ENCODE measurements at places on chromosomes 16 and 17.

GRCh38 chr16:30777591-30778297, 9.3 kb downstream of the ZNF629 start:
- DNase-seq, result no peak

DNA sequence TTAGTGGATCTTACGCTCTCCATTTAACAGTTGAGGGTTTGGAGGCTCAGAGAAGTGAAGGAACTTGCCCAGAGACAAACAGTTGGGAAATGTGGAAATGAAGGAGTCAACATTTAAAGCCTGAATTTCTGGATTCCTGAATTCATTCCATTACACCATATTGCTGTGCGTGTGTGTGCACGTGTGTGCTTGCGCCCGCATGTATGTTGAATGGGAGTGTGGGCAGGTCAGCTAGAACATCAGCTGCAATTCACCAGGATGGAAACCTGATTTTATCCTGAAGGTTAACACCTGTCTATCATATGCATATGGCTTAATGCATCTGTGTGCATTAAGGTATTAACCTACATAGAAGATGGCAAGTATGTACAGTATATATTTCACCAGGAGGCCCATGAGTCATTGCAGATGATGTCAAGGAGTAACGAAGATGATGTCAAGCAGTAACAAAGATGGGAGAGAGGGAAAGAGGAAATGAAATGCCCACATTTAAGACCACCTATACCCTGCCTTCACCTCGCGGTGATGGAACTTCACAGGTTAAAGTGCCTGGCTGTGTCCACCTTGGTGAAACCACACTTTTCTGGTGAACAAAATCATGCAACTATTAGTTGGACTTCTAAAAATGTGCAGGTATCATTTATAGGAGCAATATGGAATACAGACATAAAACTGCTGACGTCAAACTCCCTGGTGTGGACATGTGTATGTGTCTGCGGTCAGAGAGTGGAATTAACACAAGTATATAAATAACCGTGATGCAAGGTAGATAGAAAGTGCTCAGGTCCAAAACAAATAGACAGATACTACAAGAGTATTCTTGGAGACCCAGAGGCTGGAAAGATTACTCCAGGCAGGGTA, 832 bp upstream of the ADAP2 start:
- no peak for DNase-seq

DNA sequence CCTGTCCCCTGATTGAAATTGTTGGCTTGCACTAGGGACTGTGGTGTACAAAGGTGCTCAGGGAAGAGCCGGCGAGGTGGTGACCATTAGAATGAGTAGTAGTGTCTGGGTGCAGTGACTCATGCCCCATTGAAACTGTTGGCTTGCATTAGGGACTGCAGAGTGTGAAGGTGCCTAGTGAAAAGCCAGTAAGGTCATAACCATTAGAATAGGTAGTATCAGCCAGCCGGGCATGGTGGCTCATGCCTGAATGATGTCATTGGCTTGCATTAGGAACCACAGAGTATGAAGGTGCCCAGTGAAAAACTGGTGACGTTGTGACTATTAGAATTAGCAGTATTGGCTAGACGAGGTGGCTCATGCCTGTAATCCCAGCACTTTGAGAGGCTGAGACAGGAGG, 78.9 kb downstream of the ABCC6 start:
- DNase-seq, result no peak

GRCh38 chr16:78552716-78553115, 453.3 kb downstream of the WWOX start:
- DNase-seq, result no peak

- DNase-seq, result no peak
Measured at GRCh38 chr16:1018447-1019198, 37.1 kb downstream of the SOX8 start.

- DNase-seq, result no peak
Measured at GRCh38 chr16:46900455-46901235, 16.5 kb downstream of the GPT2 start.

- DNase-seq, result peak; percentile 4
Measured at GRCh38 chr17:40678902-40679522, 14.0 kb upstream of the KRT222 start.

DNA sequence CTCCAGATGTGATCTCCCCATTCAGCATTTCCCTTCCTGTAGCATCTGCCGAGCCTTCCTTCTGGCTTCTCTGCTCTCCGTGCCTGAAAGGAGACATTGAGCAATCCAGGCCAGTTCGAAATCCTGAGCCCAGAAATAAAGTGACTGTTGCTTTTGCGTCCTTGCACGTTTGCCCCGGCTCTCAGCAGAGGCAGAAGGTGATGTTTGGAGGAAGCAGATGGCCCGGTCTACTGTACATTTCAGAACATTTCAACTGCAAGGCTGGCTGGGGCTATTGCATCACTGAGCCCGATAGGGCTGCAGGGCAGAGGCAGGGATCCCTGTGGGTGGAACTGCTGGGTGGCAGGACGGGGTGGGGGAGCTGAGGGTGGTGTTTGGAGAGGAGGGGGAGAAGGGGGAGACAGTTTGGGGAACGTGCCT, 29.4 kb downstream of the IRF8 start:
- DNase-seq, result peak; percentile 97

- no peak for DNase-seq
Measured at GRCh38 chr16:78957317-78958100, 643.0 kb downstream of the MAF start.

DNA sequence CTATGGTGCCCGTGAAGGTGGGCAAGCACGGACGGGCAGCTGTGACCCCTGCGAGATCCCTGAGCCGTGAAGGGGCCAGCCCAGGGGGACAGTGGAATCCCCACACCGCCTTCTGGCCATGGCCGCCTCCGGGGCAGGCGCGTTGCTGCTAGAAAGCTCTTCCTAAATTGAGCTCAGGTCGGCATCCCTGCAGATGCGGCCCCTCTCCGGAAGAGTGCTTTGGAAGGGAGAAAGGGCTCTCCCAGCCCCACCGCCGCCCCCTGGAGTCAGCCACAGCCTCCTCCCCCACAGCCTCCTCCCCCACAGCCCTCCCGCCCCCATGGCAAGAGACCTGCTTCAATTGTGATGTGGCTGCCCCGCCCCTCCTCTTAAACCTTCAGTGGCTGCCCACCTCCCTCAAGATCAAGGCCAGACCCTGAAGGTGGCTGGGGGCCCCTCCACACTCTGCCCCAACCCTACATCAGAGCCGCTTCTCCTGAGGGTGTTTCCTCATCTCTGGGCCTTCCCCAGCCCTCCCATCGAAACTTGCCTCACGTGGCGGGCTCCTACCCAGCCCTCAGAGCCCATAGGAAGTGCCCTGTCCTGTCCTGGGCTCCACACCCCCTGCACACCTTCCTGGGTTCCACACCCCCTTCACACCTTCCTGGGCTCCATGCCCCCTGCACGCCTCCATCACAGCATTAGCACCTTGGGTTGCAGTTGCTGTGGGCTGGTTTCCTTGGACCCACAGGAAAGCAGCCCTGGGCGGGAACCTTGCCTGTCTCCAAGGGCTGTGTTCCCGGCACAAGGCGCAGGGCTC, 5.5 kb upstream of the CBFA2T3 start:
- peak; percentile 90 for DNase-seq

GRCh38 chr16:813204-813915, 12.8 kb upstream of the GNG13 start:
- DNase-seq, result no peak

- DNase-seq, result peak; percentile 60
Measured at GRCh38 chr16:14309001-14309886, 238.1 kb downstream of the MRTFB start.

GRCh38 chr16:31712064-31712540, 161.5 kb upstream of the ZNF267 start:
- DNase-seq, result no peak

DNA sequence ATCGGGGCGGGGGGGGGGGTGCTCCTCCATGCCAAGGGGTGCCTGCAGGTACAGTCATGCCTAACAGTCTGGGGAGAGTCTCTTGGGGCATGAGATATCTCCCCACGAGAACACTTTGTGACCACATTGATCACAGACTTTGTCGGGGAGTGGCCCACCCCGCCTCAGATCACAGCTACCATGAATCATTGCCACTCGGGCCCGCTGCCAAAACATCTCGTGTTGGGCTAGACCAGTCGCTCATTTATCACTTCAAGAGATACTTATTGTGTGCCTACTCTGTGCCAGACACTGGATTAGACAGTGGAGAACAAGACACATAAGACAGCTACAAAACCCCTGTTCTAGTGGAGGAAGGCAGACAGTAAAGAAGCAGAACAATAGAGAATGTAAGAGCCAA, 72.6 kb downstream of the CLEC16A start:
- DNase-seq, result no peak

- DNase-seq, result no peak
Measured at GRCh38 chr17:44004077-44004760, at the start of gene NAGS. Gene NAGS (plus strand): TSS chr17:44004622. CDS start chr17:44004664, 42 bp downstream.

DNA sequence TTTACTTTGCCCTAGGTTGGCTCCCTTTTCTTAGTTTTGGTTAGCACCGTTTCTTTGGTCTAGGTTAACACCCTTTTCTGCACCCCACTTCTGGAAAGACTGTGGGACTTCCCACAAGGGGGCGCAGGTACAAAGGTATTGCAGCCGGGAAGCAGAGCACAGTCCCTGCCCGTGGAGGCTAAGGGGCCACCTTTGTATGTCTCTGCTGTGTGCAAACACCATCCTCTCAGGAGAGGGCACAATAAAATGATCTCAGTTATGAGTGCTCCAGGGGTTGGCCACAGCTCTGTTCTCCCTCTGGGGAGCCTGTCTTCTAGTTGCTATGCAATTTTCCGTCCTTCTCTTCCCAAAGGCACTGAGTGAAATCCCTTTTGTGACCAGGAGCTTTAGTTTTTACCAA, 28.4 kb upstream of the TMC5 start:
- peak; percentile 56 for DNase-seq

DNA sequence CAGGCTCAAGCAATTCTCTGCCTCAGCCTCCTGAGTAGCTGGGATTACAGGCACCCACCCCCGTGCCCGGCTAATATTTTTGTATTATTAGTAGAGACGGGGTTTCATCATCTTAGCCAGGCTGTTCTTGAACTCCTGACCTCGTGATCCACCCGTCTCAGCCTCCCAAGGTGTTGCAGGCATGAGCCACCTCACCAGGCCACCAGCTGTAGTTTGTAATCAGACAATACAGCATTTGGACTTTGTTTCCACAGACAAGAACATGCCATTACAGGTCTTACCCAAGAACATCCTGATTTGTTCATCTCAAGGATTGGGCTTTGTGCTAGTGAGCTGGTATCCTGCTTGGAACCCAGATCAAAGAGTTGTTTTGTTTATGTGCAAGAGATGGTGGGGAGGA, 30.1 kb downstream of the C17orf100 start:
- DNase-seq, result no peak

GRCh38 chr17:7214300-7215135, 5.1 kb downstream of the DLG4 start:
- peak; percentile 96 for DNase-seq

DNA sequence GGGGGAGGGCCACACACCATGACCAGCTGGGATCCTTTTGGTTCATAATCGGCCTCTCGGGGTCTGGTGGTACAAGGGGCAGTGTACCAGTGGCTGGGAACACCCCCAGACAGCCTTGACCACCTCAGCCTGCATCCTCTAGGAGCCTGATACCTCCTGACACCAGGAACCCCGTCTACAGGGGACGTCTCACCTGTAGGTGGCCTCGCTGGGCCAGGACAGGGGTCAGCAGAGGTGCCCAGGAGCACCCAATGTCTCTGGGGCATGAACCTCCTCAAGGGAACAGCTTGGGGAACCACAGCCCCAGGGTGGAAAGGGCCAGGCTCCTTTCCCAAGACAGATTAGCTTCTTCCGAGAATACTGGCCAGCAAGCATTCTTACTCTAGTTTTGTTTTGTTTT, 2.5 kb upstream of the METRNL start:
- no peak for DNase-seq

DNA sequence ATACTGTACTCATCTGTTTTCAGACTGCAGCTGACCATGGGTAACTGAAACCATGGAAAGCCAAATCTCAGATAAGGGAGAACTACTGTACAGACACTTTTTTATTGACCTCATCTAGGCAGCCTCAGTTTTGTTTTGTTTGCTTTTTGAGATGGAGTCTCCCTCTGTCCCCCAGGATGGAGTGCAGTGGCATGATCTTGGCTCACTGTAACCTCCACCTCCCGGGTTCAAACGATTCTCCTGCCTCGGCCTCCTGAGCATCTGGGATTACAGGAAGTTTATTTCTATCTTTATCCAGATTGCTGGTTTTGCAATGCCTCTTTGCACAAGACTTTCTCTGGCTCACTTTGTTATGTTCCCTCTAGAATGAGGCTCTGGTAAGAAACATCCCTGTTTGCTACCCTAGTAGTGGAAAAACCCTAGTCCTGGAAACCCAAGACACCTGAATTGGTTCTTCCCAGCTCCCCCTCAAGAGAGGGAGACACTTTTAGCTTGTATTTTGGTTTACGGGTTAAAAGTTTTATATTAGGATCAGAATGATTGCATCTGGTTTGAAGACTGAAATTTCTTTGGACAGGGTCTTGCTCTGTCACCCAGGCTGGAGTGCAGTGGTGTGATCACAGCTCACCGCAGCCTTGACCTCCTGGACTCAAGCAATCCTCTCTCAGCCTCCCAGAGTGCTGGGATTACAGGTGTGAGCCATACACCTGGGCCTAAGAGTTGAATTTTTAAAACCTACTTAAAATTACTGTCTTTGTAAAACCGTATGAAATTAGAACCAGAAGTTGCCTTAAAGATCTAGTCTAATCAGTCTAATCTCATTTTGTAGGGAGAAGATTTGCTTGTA, 38.9 kb downstream of the ZNF207 start:
- DNase-seq, result no peak

DNA sequence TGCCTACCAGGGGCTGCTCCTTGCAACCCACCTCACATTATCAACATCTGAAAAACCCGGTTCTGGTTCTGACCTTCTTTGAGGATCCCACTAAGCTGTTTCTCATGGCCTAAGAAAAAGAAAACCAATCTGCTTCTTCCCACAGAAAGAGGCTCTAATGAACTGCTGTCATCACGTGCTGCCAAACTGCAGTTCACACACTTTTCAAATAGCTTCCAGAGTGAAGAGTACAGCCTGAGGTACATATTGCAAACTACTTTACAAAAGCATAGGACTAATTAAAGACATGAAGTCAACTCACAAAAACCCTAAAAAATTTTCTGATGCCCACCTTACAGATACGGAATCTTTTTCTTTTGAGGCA, 36.7 kb downstream of the SMG6 start:
- no peak for DNase-seq
